NCI-H1048 (cell line): ENCODE measurements at places on chromosomes 13 and 19.

- DNase-seq = no peak
These were observed 13.1 kb downstream of the RGL3 start for GRCh38 chr19:11405846-11406643.

GRCh38 chr13:20647758-20648157 is 55.7 kb upstream of the IL17D start:
- no peak for DNase-seq

DNA sequence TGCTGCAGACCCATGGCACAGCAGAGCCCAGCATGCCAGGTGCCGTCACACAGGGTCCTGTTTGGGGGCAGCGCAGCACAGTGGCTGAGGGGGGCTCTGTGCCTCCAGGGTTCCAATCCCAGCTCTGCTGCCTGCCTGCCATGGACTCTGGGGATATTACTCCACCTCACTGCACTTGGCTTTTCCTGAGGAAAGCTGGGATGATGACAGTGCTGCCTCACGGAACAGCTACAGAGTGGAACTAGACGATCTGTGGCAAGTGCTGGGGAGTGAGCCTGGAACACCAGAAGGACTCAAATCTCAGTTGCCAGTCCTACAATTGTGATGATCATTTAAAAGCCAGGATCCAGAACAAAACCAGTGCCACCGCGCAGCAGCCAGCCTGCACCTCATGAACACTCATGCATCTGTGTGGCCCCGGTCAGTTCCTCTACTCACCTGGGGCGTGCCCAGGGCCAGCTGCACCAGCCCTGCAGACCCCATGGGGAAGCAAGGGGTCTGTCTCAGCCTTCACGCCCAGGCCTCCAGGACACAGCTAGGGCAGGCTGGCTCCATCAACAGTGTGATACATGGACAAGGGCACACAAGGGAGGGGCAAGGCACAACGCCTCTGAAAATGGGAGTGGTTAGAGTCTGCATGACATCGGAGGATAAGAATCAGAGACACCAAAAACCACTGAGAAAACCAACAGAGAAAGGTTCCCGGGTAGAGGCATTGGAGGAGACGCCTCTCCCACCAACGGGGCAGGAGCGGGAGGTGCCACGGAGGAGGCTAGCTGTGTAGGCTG is 55.2 kb downstream of the ATP7B start:
- no peak for DNase-seq

DNA sequence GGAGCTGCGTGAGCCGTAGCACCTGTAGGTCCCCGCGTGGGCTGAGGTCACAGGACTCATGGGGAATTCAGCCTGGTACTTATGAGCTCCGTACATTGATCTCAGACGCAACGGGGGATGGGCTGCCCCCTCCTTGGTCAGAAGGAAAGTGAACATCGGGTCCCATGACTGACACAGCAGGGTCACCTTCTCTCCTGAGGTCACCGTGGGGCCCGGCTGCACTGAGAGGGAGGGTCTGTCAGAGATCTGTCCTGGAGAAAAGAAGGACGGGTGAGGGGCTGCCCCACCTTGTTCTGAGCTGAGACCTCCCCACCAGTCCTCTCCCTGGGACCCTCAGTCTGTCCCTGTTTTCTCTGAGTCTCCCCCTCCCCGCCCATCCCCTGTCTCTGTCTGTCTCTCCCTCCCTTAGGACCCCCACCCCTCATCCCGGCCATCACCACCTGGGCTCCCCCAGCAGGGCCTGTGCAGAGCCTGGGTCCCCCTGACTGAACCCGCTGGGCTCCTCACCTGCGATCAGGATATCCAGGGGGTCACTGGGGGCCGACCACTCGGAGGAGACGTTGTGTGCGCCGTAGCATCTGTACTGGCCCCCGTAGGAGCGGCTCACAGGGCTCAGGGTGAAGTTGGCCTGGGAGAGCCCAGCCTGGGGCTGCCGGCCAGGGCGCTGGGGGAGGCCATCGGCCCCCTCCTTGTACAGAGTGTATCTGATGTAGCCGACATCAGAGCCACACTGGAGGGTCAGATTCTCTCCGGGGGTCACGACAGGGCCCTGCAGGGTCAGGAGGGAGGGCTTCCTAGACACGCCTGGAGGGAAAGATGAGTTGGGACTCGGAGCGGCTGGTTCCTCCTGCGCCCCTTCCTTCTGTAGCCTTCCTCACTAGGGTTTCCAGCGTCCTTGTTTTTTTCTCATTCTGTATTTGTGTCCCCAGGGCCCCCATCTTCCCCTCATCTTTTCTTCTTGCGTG is 1.8 kb downstream of the LILRA4 start:
- DNase-seq = no peak

- no peak for DNase-seq
These were observed 729 bp downstream of the STK11 start for GRCh38 chr19:1206150-1206863.

DNA sequence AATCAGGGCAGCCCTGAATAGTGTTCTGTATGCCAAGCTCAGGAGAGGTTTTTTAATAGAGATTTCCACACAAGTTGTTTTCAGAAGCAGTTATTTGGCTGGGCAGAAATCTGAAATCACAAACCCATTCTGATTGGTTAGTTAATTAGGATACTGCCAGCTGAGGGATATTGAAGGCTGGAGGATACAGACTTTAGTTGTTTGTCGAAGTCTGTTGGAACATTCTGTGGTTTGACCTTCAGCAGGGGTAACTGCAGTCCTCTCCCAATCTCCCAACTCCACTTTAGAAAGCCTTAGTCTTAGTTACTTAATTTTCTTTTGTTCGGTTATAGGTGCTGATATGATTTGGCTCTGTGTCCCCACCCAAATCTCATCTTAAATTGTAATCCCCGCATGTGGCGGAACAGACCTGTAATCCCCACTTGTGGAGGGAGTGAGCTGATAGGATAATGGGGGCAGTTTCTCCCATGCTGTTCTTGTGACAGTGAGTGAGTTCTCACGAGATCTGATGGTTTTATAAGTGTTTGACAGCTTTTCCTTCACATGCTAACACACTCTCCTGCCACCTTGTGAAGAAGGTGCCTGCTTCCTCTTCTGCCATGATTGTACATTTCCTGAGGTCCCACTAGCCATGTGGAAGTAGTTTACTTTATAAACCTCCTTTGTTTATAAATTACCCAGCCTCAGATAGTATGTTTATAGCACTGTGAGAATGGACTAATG is 169.2 kb downstream of the GPC5 start:
- no peak for DNase-seq

GRCh38 chr19:4552525-4552819 is 7.0 kb downstream of the SEMA6B start:
- DNase-seq = no peak

DNA sequence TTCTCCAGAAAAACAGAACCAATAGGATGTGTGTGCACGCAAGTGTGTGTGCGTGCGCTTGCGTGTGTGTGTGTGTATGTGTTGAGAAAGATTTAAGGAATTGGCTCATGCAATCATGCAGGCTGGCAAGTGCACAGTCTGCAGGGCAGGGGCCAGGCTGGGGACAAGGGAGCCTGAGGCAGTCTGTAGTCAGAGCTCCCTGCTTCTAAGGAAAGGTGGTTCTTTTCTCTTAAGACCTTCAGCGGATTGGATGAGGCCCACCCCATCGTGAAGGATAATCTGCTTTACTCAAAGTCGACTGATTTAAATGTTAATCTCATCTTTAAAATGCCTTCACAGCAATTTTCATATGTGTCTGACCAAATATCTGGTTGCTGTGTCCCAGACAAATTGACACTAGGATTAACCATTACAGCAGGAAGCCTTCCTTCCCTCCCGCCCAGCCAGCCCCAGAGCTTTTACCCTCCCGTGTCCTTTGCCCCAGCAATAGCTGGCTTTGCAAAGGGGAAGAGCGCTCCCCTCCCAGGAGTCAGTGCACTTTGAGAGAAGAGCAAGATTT is 15.0 kb upstream of the NAXD start:
- DNase-seq = no peak

- DNase-seq = no peak
These were observed 237.7 kb upstream of the IPO5 start for GRCh38 chr13:97715763-97716162.

GRCh38 chr13:59463023-59463422 is 700.7 kb downstream of the DIAPH3 start:
- DNase-seq = no peak

GRCh38 chr19:16327169-16327475 is 2.5 kb downstream of the KLF2 start:
- no peak for DNase-seq

GRCh38 chr19:11053817-11054195 is 35.5 kb upstream of the LDLR start:
- no peak for DNase-seq

GRCh38 chr13:27024074-27024461 is 147.5 kb downstream of the USP12 start:
- no peak for DNase-seq

GRCh38 chr13:51148952-51149573 is 38.0 kb upstream of the C13orf42 start:
- peak; percentile 0 for DNase-seq

DNA sequence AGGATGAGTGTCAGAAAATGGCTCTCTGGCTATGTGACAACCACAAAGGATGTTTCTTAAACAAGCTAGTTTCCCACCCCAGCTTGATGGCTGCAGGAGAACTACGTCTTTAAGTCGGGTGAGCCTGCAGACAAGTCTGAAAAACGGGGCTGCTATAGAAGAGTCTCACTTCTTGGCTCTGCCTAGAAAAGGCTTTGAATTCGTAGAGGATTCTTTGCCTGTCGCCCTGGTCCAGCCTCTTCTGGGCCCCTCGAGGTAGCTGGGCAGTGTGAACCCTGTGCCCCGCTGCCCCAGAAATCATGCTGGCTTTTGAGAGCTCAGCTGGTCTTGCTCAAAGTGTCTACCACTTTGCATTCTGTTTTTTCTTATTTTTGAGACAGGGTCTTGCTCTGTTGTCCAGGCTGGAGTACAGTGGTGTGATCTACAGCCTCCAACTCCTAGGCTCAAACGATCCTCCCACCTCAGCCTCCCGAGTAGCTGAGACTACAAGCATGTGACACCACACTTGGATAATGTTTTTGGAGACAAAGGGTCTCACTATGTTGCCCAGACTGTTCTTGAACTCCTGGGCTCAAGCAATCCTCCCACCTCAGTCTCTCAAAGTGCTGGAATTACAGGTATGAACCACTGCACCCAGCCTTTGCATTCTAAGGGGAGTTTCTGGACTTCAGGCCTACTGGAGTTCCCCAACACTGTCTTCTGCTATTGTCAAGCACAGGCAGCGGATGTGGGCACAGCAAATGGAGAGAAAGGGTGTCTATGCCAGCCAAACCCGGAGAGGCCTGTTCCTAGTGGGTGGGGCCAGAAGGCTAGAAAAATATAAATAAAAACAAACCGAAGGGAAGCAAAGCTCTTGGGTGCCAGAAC is 6.5 kb downstream of the CEBPA start:
- no peak for DNase-seq

DNA sequence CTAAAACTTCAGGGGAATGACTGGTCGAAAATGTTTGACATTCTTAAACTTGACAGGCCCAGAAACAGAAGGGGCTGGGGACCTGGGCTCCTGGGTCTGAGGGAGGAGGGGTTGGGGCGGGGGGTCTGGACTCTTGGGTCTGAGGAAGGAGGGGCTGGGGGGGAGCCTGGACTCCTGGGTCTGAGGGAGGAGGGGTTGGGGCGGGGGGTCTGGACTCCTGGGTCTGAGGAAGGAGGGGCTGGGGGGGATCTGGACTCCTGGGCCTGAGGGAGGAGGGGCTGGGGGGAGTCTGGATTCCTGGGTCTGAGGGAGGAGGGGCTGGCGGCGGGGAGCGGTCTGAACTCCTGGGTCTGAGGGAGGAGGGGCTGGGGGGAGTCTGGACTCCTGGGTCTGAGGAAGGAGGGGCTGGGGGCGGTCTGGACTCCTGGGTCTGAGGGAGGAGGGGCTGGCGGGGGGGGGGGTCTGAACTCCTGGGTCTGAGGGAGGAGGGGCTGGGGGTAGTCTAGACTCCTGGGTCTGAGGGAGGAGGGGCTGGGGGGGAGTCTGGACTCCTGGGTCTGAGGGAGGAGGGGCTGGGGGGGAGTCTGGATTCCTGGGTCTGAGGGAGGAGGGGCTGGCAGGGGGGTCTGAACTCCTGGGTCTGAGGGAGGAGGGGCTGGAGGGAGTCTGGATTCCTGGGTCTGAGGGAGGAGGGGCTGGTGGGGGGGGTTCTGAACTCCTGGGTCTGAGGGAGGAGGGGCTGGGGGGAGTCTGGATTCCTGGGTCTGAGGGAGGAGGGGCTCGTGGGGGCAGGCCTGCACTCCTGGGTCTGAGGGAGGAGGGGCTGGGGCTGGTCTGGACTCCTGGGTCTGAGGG is 5.5 kb upstream of the KLK6 start:
- DNase-seq = no peak

- DNase-seq = no peak
These were observed 37.5 kb downstream of the DACH1 start for GRCh38 chr13:71829547-71829946.

DNA sequence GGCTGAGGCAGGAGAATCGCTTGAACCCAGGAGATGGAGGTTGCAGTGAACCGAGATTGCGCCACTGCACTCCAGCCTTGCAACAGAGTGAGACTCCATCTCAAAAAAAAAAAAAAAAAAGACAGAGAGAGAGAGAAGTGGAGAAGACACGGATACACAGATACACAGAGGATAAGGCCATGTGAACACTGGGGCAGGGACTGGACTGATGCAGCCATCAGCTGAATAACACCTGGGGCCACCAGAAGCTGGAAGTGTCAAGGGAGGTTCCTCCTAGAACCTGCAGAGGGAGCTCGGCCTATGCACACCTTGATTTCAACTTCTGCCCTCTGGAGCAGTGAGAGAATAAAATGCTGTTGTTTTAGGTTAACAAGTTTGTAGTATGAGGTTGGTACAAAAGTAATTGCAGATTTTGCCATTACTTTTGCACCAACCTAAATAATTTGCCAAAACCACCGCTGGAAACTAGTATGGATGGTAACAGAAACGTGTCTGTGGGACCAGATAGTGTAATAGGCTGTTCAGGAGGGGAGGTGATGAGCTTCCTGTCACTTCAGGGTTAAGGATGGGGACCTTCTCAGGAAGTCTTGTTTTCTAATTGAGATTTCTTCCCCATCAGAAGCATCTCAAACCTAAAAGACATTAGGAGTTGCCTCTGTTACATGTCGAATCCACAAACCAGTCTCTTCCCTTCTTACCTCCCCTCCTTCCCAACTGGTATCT is 36.4 kb upstream of the IGSF23 start:
- DNase-seq = no peak

- DNase-seq = no peak
These were observed 113.6 kb downstream of the ATP11A start for GRCh38 chr13:112803422-112803821.

DNA sequence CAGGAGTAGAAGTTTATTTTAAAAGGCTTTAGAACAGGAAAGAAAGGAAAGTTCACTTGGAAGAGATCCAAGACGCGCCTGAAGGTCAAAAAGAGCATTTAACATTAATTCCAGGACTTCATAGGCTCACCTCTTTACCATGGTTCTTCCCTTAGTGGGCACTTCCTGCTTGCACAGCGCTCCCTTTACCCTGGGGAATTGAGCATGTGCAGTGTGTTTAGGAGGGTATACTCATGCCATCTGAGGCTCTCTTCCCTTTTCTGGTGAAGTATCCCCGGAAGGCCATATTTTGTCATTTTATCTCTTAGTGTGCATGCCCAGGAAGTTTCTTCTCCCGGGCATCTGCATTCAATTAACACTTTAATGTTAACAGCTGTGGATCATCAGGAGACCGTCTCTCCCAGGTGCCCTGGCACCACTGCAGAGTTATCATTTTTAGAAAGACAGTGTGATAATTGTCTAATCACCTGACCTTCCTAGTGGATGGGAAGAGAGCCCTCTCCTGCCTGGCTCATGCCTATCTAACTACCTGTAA is 66.1 kb upstream of the ABCC4 start:
- DNase-seq = no peak
